ENCODE measurements at places on chromosomes 5 and 9. TPM values are rescaled to one million over a fixed set of nuclear protein-coding genes. Genes with fewer than 3 reads are reported as not detected.

DNA sequence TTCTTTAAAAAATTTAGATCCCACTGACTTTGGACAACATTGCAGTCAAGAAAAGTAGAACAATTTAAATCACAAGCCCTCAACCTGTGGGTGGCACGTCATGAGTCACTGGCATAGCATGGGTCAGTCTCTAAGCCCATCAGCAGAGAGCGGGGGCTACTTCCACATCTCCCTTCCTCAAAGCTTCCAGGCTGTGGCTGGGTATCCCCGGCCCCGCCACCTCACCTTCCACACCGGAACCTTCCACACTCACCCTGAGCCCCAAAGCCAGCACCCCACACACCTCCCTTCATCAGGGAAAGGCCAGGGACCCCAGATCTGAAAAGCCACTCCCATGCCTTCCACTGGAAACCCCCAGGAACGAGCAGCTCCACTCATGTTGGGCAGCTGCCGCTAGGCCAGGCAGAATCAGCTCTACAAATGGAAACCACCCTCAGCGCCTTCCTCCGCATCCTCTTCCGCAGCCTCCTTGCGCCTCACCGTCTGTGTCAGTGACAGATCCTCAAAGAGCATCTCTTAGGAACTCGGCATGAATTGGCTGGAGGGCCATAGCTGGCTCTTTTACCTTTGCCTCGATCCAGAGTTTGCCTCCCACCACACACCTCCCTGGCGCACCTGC lies 156.5 kb downstream of the ERCC6L2 start:
- no peak for DNase-seq

DNA sequence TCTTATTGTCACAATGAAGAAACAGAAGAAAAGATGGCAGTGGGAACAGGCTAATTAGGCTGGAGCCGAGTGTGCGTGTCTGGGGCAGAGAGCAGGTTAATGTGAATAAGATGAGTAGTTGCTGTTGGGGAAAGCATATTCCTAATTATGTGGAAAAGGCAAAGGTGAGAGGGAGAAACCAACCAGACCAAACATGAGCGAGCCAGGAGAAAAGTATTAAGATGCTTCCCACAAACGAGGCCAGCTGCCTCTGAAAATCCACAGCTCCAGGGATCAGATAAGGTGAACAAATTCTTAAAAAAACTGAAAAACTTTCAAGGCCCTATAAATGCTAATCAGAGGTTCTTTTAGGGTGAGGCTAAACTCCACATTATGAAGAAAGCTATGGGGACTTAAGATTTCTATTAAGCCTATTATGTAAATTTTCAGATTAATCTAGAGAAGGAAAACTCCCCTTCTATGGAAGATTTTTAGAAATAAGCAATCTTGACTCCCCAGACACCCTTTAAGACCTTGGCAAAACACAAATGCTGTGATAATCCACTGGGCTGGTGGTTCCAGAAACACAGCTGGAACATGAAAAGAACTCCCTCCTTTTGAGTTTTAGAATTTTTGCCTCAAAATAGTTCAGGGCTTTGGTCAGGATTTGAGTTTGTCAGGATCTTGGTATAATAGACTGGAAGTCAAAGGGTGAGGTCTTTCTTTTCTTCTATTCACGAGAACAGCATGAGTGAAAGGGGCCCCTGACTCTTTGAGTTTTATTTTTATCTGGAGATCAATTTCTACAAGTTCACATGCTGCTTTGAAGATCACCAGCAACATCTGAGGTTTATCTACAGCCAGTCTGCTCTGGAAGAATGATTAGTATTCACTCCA lies 238.1 kb downstream of the SPOCK1 start:
- DNase-seq, result no peak

DNA sequence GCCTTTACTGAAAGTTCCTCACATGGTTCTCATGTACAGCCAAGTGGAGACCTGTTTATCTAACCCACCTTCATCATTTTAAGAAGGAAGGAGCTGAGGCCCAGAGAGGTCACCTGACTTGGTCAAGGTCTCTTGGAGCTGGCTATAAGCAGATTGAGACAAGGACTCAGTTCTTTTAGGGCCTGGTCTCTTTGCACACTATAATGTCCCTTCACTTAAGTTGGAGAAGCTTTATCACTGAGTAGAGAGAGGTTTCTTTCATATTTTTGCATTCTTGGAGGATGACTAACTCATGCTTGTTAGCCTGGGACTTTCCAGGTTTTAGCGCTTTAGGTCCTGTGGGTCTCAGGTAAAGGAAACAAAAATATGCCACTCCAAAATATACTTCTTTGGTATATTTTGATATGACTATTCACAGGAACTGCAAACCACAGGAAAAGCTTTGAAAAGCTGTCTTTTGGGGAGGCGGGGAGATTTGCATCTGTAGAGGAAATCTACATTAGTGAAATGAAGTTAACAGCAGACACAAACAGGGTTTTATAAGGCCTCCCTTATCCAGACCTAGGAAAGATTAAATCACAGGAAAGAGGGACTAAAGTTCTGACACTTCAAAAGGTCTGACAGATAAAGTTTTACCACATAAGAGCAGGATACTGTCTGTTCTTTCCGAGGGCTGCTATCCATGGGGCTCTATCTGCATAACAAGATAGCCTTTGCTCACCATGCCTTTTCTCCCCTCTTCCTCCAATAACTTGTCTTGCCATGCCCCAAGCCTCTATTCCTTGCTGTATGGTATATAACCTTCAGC lies 95.8 kb upstream of the ANKRD55 start:
- DNase-seq, result peak; percentile 91

DNA sequence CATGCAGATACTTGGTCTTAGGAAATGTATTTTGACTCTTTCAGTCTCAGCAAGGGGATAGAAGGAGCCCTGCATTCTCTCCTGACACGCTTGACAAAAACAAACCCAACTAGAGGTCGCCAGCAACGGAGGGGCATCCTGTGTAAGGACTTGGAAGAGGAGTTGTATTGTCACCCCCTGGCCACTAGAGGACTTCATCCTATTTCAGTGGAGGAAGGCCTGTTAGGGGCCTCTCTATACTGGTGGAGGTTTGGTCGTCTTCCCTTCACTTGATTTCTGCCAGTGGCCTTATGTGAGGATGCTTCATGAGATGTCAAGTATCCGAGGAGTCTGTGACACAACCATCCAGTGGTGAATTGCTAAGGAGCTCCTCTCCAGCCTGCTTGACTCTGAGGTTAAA lies 122.8 kb upstream of the STC2 start:
- DNase-seq, result no peak

GRCh38 chr5:147051193-147051592 lies 172.6 kb upstream of the PPP2R2B start:
- DNase-seq, result peak; percentile 28

GRCh38 chr9:93136011-93136440 lies 2.0 kb upstream of the NINJ1 start:
- DNase-seq, result peak; percentile 41

The GDA gene
- 14.6 TPM for total RNA-seq

- no peak for DNase-seq
Measured at GRCh38 chr5:141704782-141705297, 22.8 kb upstream of the ARAP3 start.

The EGFL7 gene
- 19.4 TPM for total RNA-seq

The IL4 gene
- total RNA-seq, result not detected

The DMRT3 gene
- total RNA-seq, result not detected

DNA sequence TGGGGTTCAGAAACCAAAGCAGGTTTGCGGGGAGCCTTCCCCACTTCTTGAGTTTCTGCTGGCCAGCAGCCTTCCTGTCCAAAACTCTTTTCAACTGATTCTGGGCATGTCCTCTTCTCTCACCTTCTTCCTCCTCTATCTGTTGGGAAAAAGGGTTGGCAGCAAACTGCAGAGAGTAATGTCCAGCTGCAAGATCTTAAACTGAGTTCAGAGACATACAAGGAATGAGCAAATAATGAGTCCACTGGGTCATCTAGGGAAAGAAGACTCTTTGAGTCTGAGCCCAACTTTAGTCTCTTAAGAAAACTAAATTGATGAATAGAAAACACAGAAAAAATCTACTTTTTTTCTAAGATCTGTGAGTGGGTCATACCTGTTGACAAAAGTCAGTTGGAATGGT lies 16.5 kb downstream of the ANKDD1B start:
- no peak for DNase-seq

The MCIDAS gene
- 0.20 TPM for total RNA-seq

GRCh38 chr9:19937121-19937520 lies 148.3 kb upstream of the SLC24A2 start:
- DNase-seq, result no peak

DNA sequence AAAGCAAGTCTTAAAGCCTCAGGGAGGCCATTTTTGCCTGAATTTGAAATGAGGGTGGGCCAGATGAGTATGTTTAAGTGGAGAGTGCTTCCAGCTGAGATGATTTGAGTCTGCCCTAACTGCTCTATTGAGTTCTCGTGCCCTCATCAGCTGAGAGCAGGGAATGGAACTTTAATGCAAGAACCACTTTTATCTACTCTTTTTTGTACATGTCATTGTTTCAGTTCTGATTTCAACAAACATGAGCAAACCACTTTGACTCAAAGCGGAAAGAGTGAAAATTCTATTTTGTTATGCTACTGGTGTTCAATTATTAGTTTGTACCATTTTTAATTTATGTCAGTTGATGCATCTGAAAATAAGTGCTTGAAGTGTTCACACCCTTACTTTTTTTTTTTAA lies 35.8 kb downstream of the DCAF10 start:
- DNase-seq, result no peak

The PCDHA11 gene
- total RNA-seq, result 5.4 TPM

The HACD4 gene
- total RNA-seq, result 3.0 TPM

DNA sequence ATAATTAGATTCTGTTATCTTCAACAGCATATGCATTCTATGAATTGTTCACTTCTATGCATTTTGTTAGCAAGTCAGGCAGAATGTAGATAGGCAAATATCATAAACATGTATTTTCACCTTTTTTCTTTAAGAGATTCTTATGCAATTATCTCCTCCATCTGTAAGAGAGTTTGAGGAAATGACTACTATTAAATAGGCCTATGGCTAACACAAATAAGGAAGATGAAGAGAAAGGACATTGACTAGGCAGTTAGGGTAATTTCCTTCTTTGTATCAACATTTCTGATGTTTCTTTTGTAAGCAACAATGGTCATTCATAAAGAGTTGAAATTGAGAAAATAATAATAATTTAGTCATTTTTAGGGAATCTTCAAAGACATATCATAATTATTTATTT lies 145.2 kb upstream of the CDH12 start:
- DNase-seq, result no peak

DNA sequence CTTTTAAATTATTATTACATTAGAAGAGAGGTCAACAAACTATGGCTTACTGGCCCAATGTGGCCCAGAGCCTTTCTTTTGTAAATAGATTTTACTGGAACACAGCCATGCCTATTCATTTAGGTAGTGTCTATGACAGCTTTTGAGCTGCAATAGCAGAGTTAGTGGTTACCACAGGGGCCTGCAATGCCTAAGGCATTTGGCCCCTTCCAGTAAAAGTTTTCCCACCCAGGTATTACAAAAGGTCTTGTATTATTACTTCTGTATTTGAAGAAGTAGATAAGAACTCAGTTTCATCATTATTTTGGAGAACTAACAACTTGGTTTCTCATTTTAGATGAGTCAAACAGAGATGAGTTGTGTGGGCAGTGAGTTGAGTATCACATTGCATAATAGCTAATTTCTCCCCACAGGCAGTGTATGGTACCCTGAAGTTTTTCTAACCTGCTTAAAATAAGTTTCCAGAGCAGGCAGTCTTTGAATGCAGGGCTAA lies 9.5 kb downstream of the MTRR start:
- peak; percentile 88 for DNase-seq

The FGFR4 gene
- total RNA-seq, result 35.2 TPM

DNA sequence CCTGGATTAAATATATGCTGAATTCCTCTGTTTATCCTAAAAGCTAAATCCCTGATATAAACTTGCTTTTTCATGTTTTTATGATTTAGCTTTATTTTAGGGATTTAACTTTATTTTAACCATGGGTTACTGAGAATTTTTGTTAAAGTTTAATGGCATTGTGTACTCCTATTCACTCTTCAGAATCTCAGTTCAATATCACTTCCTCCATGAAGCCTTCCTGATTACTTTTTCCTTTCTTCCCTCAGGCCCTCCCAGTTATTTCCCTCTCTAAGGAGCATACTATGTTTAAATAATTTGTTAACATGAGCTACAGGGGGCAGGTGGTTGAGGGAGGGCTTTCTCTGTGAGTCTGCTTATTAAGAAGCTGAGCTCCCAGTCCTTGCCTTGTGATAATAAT lies 149.9 kb downstream of the MTX3 start:
- no peak for DNase-seq

The ACOT12 gene
- total RNA-seq, result 0.10 TPM

- peak; percentile 83 for DNase-seq
Measured at GRCh38 chr9:128733256-128733655, 9.3 kb upstream of the ZDHHC12 start.

DNA sequence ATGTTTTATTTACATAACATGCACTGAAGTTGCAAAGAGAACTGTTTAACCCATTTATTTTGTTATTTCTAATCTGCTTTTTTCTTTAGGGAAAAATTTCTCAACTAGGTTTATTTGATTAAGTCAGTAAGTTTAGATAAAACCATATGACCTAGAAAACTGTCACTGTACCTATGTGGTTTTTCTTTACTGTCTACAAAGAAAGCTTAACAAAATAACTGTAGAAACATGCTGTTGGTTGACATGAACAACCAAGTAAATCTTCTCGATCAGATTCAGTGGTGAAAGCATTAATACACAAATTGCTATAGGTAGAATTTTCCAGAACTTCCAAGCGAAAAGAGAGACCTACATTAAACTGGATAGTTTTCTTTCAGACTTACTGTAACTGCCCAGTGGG lies 137.4 kb downstream of the PCSK5 start:
- no peak for DNase-seq

DNA sequence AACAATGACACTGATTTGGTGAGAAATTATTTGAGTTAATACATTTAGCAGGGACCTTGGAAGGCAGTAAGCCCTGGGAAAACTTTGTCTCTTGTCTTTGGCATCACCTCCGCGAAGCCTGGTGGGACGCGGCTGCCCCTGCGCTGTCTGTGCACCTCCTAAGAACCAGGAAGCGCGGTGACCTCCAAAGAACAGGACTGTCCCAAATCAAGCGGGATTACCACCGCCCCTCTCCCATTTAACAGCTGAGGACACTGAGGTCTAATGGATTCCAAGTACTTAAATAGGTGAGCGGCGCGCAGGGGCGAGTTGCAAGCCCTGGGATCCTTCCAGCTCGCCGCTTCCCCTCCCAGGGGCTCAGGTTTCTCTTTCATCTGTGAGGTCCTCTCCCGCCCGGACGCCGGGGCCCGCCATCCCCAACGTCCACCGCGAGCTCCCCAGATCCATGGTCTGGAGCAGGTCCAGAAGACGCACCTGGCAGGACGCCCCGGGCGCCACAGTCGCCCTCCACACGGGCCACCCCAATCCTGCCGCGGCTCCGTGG lies 432 bp downstream of the STARD4 start:
- DNase-seq, result no peak

DNA sequence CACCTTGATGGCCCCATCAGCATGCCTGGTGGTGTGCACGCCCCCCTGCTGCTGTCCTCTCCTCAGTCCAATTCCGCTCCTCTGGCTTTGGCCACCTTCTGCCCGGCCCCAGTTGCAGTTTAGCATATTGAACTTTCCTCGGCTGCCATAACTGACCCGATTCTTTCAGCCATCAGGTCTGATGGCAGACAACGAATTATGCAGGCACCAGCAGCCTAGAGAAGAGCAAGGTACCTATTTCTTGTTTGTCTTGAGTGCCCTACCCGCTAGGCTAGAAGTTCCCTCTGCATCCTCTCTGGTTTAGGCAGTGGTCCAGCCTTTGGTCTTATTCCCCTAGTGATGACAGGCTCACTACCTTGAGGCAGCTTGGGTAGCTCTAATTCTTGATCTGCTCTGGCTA lies 43.0 kb upstream of the SLC25A51 start:
- DNase-seq, result no peak

The BHMT2 gene
- total RNA-seq, result 20.3 TPM

Data from renal cortical epithelial cell (primary cell).